ENCODE measurements at places on chromosomes 2 and 18.

DNA sequence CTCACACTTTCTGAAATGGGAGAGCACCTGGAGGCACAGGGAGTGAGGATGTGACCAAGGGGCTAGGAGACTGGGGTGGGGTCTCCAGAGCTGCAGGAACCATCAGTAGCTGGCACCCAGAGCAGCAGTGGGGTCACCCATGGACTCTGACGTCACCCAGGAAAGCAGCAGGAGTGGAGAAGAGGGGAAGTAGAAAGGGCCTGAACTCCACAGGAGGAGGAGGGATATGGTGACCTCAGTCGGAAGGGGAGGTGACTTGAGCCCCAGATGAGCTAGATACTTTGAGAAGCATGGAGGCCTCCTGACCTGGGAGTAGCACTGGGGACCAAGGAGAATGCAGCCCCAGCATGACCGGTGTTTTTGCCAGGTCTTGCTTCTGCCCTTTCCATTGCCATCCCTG is 8.8 kb downstream of the NMUR1 start:
- DNase-seq, result no peak

DNA sequence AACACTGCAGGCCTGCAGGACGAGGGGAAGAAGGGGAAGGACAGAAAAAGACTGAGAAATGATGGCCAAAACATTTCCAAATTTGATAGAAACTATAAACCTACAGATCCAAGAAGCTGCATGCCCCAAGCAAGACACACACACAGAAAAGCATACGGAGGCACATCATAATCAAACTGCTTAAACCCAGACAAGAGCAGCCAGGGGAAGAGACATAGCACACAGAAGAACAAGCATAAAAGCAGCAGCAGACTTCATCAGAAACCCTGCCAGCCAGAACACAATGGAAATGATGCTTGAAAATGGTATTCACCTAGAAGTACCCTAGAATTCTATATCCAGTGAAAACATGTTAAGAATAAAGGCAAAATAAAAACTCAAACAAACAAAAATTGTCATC is 57.2 kb upstream of the RNU4ATAC start:
- DNase-seq, result no peak

DNA sequence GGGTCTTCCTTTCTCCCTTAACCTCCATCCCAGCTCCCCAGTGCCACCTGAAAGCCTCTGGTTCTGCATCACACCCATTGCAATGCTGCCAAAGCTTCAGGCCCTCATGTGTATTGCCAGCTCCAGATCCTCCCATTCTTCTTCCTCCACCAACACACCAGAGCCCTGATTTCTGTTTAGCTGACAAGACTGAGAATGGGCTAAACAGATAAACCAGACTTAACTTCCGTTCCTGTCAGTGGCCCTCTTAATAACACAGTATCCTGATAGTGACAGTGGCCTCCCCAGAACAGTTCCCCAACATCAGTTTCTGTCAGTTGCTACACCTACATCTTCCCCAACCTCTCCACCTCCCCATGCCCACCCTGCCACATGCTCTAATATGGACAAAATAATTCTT is 31.3 kb upstream of the C1D start:
- DNase-seq, result no peak

DNA sequence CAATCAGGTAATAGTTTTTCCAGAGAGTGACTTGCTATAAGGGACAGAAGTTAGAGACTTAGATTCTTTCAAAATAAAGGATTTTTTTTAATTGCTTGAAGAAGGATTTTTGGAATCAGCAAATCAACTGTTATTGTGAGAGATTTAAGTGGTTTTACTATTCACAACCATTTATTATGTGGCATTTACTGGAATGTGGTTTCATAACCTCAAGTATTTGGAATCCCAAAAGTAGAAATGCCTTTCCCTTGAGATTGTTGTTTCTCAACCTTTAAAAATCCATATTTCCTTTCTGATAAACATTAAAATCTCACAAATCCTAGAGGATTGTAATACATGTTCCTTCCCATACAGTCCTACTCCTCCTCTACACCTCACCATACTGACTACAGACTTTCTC is 5.0 kb downstream of the TANK start:
- no peak for DNase-seq

- DNase-seq, result no peak
Measured at GRCh38 chr2:94769733-94770132, 101.5 kb upstream of the TEKT4 start.

- no peak for DNase-seq
Measured at GRCh38 chr18:50523165-50523564, 36.7 kb upstream of the MAPK4 start.

DNA sequence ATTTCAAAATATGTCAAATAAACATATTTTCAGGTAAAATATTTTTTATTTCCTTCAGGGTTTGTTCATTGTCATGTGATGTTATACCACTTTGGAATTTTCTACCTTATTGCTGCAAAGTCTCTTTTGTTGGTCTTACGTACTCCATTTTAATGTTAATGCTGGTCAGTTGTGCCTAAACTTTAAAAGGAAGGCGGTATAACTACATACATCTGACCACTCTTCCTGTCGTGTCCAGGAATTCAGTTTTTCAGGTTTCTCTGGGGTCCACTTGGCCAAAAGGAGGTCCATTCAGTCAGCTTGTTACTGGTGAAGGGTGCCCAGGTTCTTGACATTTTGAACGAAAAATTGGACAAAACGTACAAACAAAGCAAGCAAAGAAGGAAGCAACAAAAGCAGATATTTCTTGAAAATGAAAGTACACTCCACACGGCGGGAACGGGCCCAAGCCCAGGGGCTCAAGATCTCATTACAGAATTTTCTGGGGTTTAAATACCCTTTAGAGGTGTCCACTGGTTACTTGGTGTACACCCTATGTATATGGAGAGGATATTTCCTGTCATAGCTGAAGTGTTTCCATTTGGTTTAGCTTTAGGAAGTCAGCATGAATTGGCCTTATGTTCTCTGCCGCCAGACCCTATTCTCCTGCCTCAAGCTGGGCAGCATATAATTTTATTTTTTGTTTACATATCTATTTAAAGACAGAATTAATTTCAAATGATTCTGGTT is 471.7 kb upstream of the CDH7 start:
- DNase-seq, result no peak

GRCh38 chr2:64244037-64244416 is 99.8 kb upstream of the PELI1 start:
- DNase-seq, result no peak

DNA sequence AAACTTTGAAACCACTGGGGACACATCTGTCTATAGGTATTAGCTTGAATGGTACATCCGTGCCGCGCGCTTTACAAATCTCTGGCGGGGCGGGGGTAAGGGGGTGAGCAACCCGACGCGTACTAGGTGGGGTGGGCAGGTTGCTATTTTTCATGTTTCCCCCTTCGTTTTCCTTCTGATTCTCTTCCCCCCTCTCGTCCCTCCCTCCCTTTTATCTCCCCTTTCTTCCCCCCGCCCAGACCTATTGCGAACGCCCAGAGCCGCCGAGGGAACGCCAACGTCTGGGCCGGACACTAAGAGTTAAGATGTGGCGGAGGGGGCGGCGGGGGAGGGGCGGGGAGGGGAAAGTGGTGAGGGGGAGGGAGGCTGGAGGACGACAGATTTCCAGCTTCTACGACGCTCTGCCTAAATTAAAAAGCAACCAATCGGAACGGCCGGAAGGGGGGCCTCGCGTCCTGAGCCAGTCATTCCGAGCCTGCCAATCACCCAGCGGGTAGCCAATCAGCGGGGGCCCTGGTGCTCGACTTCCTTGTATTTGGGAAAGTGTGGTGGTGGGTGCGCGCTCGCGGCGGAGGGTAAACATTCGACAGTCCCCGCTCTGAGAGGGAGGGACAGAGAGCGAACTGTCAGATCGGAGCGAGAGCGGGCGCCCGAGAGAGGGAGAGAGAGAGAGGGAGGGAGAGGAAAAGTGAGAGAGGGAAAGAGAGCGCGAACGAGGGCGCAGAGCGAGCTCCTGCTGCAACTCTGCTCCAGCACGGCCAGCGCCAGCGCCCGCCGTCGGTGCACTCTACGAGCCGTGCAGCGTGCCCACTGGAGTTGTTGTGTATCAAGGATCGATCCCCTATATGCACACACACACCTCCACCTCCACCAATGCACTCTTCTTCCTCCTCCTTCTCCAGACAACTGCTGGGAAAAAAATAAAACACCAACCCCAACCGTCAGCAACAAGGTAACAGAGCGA is at the start of gene POU3F3:
Gene POU3F3, plus strand, starts transcription at position 582 of the 964 bp plus-strand sequence. CDS start 1,396 bp downstream, outside the sequence.
- DNase-seq, result peak; percentile 16

- DNase-seq, result no peak
Measured at GRCh38 chr2:169828141-169828811, 1.0 kb downstream of the UBR3 start.

DNA sequence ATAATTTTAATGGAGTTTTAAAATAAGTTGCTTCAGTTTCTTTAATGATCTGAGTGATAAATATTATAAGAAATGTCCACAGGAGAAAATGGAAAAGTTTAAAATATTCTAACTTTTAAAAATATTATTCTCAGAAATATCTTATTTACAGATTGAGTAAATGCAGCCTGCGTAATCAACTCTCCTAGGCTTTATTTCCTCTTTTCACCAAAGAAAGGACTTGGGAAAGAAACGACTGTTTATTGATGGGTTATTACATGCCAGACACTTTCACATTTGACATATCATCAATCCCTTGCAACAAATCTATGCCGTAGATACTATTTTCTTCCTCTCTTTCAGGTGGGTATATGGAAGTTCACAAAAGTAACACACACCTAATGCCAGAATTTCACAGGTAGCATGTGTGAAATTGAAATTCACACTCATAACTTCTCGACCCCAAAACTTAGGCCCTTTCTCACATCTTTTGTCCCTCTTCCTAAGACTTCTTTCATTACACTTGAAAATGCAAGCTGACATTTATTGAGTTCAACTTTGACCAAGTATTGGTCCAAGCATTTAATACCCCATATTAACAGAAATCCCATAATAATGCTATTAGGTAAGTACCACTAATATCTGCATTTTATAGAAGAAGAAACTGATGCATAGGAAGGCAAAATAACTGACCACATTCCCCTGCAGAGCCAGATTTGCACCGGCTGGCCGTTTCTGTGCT is 49.2 kb downstream of the MYOM1 start:
- DNase-seq, result no peak

DNA sequence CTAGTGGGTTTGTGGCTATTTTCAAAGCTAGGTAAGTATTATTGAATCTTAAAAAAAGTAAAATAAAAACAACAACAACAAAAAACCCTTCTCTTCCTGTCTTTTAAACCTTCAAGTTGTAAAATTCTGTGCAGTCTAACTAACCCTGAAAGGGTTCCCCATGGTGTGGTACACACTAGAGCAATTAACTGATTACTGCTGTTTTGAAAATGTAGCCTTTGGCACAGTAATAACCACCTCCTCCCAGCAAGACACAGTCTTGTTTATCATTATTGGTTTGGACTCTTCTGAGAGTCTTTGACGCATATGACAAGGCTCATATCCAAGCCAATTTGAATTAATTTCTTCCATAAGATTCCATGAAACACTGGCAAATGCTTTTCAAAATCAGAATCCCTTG is 2184.6 kb upstream of the PIK3C3 start:
- no peak for DNase-seq

GRCh38 chr2:56191617-56192016 is 7.8 kb downstream of the CCDC85A start:
- DNase-seq, result no peak

- no peak for DNase-seq
Measured at GRCh38 chr2:115070002-115070401, 627.6 kb downstream of the DPP10 start.

DNA sequence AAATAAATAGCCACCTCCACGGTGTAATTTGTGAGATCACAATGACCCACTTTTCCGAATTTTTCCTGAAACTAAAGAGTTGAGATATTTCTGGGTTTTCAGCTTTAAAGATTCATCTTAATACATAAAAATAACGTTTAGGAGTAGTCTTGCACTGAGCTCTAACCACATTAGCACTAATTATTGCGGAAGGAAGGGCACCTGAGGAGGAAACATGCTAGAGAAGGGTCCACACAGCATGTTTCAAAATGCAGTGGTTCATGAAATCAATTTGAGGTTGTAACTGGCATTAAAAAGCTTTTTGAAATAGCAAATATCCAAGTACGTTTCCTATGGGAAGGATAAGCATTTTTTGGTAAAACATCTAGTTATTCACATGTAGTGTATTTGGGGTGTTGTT is 8.4 kb downstream of the INPP4A start:
- no peak for DNase-seq

DNA sequence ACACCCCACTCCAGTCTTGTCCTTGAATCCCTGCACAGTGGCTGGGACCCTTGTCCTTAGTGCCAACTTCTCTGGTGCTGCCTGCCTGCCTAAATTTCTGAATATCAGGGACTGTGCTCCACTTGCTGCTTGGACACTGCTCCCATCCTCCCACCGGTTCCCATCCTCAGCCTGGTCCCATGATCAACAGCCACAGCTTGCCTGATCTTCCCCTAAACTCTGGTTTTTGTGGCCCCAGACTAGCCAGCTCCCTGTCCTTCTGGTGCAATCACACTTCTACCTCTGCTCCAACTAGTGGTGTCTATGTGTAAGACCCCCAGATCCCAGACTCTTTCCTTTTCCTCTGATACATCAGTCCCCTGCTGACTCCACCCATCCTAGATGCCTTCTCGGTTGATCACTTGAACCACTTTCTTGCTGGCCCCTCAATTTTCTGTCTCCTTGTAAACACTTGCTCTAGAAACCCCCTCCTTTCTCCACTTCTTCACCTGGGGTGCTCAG is 37.2 kb upstream of the POLE4 start:
- no peak for DNase-seq

GRCh38 chr2:166610180-166610912 is 116.3 kb upstream of the SCN7A start:
- no peak for DNase-seq

GRCh38 chr2:520663-521340 is 156.4 kb downstream of the TMEM18 start:
- DNase-seq, result no peak
